Pancreas (tissue), 10 donors: ENCODE measurements at places on chromosomes 7 and 10. TPM values are rescaled to one million over a fixed set of nuclear protein-coding genes. Genes with fewer than 3 reads are reported as not detected.

The ZSCAN25 gene
- total RNA-seq: 8.1 TPM

The VWDE gene
- total RNA-seq: 0.47 TPM

The WIPF3 gene
- total RNA-seq: 1.5 TPM

The ZWINT gene
- 2.6 TPM for total RNA-seq

The IFIT1 gene
- total RNA-seq: 3.7 TPM

The CYP2C19 gene
- not detected for total RNA-seq

The CLRN3 gene
- 0.44 TPM for total RNA-seq

The EMX2 gene
- total RNA-seq: not detected

The CTAGE4 gene
- 2.7 TPM for total RNA-seq

The SLC18A2 gene
- 2.4 TPM for total RNA-seq

The PNLIPRP2 gene
- total RNA-seq: 1,889 TPM

The PDZD7 gene
- 0.49 TPM for total RNA-seq

DNA sequence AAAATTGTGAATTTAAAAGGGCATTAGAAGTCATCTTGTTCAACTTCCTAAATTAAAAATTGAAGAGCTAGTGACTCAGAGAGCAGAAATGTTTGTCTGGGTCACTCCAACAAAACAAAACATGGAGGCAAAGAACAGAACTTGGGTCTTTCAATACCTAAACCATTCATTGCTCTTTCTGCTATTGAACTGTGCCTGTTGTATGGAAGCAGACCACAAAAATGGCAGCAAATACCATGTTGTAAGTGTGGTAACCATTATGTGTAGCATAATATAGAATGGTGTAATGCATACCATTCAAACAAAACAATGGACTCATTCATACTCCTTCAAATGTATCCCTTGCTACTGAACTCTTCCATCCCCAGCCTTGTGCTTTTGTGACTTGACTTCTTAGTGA, 360.2 kb upstream of the NRG3 start:
- DNase-seq: no peak

GRCh38 chr7:27240015-27240731, 2.4 kb upstream of the EVX1 start:
- DNase-seq: no peak

- DNase-seq: no peak
These were observed 94.3 kb upstream of the FRMD4A start for GRCh38 chr10:14425034-14425433.

- no peak for DNase-seq
These were observed 505.6 kb downstream of the RPS24 start for GRCh38 chr10:78539247-78539766.

DNA sequence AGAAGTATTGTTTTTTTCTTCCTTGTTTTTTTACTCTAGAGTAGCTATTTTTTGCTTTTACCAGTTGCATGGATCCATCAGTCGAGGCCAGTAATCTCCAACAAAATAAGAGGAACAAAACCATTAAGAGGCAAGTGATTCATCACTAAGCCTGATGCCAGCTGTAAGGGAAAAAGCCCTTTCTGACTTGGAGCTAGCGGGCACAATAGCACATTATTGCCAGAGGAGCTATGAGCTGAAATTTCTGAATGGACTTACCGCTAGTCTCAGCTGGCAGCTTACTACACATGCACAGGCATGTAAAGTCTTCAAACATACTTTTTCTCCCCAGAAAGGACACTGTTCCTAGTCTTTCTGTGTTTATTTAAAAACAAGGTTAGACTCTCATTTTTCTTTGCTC, 41.6 kb upstream of the PTPRZ1 start:
- DNase-seq: no peak

DNA sequence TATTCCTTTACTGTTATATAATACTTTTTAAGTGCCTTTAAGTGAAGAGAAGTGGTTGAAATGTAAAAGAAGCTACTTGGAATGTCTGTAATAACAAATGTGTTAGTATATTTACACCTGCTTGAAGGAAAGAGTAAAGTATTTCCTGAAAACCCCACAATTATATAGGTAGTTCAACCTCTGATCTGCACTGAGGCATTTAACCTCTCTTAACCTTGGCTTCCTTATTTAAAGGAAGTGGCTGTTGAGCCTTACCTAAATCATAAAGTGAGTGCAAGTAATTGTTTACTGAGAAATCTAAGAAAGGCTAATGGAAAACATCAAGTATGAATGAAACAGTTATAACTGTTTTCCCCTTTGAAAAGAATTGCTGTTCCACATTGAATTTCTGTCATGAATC, 294.5 kb downstream of the ADK start:
- DNase-seq: no peak

DNA sequence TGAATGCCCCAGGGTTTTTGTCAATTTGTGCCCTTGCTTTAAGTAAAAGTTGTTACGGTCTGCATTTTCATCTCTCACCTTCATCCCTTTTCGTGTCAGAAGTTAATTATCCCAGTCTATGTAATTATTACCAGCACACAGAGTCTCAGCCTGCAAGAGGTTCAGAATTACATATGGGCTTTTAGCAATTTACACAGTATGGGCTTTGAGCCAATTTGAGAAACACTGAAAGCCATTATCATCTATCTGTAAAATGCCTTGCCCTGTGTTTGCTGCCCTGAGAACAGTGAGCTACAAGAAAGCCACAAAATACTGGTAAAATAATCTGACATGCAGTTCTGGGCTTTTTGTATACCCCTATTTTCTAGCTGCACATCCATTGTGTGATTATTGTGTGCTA, 125.6 kb upstream of the STEAP4 start:
- DNase-seq: no peak

- DNase-seq: peak; percentile 60
These were observed at the start of gene WIPF3 for GRCh38 chr7:29806208-29806994. WIPF3 (plus strand) TSS chr7:29806508; CDS start chr7:29834725, 28,217 bp downstream.

DNA sequence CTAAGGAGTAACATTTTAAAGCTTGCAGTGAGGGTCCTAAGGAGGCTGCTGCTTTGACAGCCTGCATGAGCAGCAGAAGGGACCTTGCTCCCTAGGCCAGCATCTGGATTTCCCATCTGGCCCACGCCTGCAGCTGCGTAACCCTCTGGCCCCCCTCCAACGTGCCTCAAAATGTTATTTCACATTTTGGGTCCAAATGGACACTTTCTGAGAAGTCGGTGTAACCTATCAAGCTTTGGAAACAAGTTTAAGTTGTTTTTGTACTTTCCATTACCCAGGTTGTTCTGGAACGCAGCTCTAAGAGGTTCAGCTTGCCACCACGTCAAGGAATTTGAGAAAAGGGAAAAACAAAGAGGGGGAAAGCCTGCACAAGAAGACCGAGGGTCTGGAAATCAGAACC, 338.3 kb downstream of the KCNMA1 start:
- DNase-seq: no peak

- no peak for DNase-seq
These were observed 128.2 kb downstream of the FGFR2 start for GRCh38 chr10:121469797-121470606.

- peak; percentile 75 for DNase-seq
These were observed 34.0 kb upstream of the DGKB start for GRCh38 chr7:14936554-14936953.

GRCh38 chr7:96102096-96102811, 219.6 kb downstream of the SLC25A13 start:
- DNase-seq: no peak

- no peak for DNase-seq
These were observed 182 bp downstream of the CCDC136 start for GRCh38 chr7:128791972-128792327.

DNA sequence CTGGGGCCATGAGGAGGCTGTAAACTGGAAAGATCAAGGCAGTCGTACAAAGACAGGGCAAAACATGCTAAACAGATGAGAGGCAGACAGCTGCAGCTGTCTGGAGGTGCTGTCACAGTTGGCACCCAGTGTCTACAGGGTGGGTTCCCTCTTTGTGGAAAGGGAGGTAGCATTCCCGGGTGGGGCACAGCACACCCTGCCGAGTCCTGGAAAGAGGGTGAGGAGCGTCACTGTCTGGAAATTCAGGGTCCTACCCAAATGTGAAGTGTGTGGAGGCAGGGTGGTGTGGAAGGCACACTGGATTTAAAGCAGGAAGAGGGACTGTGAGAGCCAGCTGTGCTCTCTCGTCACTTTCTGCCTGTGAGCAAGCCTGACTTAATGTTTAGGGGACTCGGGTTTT, 356.2 kb downstream of the SDK1 start:
- no peak for DNase-seq

DNA sequence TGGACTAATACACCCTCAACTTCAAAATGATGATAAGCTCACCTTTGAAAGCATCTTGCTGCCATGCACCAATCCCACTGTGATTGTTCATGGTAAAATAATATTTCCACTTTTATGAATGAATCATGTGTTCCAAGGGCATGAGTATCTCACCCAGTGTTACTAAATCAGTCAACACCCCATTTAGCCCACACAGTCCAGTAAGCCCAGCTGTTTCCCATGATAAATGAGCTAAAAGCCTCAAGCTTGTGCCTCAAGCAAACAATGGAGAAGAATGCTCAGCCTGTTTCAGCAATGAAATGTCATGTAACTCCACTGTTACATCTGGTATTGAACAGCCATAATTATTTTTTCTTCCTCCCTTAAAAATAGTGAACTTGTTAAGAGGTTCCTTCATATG, 442.5 kb downstream of the XPNPEP1 start:
- no peak for DNase-seq

DNA sequence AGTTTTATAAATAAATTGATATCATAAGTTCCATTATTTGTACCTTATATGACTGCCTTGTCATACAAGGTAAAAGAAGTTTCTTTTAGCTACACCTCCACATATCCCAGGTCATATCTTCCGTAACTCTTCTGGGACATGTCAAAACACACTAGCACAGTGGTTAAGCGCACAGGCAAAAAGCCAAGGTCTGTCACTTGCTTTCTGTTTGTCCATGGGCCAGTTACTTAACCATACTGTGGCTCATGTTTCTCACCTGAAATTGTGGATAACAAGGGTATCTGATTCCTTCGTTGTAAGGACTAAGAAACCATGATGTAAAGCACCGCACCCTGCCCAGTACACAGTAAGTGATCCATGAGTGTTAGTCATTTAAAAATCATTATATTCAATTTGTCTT, 56.2 kb downstream of the SEMA3D start:
- DNase-seq: no peak

GRCh38 chr7:129958643-129959470, 6.1 kb upstream of the UBE2H start:
- peak; percentile 67 for DNase-seq

DNA sequence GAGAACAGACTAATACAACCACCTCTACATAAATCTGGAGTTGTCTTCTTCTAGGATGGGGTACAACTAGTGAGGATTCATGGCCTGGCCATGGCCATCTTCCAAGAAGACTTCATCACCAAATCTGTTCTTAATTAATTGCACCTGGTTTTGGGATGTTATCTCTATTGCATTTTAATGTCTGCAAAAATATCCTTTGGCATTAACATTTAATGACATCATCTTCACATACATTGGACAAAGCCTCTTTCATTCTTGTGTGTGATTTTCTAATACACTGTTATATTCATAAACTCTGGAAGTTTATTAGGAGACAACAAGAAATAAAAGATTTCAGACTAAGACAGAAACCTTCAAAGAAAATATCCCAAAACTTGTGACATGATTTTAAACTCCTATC, 124.2 kb upstream of the ABCB5 start:
- DNase-seq: no peak

- DNase-seq: no peak
These were observed 70.1 kb upstream of the CAMK1D start for GRCh38 chr10:12279281-12279680.

GRCh38 chr7:55187701-55188491, 169.1 kb downstream of the EGFR start:
- DNase-seq: no peak

- DNase-seq: no peak
These were observed 115.1 kb downstream of the TNS3 start for GRCh38 chr7:47466832-47467231.

GRCh38 chr7:69736126-69736810, 138.0 kb downstream of the AUTS2 start:
- DNase-seq: no peak

DNA sequence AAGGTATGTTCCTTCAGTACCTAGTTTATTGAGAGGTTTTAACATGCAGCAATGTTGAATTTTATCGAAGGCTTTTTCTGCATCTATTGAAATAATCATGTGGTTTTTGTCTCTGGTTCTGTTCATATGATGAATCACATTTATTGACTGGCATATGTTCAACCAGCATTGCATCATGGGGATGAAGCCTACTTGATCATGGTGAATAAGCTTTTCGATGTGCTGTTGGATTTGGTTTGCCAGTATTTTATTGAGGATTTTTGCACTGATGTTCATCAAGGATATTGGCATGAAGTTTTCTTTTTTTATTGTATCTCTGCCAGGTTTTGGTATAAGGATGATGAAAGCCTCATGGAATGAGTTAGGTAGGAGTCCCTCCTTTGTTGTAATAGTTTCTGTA, 204.0 kb upstream of the GNAI1 start:
- DNase-seq: no peak

DNA sequence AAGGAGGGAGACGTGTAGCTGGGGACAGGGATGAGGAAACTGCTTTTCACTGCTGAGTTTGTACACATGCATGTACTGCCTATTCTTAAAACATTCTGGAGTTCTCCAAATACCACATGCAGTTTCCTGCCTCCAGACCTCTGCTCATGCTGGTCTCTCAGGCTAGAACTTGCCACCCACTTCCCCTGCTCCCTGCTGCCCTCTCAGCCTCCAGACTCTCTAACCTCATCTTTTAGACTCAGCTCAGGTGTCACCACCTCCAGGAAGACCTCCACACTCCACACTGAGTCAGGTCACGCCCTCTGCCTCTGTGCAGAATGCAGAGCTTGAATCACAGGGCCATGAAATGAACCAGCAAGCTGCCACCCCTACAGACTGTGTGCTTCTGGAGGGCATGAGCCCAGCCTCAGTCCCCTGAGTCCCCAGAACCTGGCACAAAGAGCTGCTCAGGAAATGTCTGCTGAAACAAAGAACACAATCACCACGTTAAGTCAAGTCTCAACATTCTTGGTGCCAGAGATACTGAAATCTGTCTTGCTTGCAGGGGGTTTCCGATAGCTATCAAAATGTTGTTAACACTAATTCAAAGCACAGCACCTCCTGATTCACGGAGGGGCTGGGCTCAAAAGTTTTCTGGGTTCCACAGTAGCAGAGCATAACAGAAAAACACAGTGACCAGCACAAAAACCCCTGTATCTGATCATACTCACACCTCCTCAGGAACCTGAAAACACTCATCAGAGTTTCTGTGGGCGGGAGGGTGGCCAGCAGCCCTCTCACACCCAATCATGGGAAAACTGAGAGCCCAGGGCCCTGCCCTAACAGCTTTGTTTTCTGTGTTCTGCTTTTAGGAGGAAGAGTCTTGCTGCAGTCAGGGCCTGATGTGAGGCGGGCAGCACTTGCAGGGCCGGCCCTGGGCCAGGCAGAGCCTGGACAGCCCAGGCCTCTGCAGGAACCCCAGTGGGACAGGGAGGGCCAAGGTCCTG, 21.1 kb downstream of the FAM53B start:
- DNase-seq: no peak

GRCh38 chr7:35463176-35463700, 209.3 kb upstream of the TBX20 start:
- DNase-seq: no peak
